ENCODE measurements at places on chromosomes 4 and X. TPM values are rescaled to one million over a fixed set of nuclear protein-coding genes. Genes with fewer than 3 reads are reported as not detected.

- no peaks in the 10 kb centered on the region for H3K4me1 ChIP-seq
- no peaks in the 10 kb centered on the region for H3K36me3 ChIP-seq
- no peaks in the 10 kb centered on the region for H3K27me3 ChIP-seq
- DNase-seq = no peak
Observed at GRCh38 chrX:50514811-50515210, 44.2 kb upstream of the DGKK start.

DNA sequence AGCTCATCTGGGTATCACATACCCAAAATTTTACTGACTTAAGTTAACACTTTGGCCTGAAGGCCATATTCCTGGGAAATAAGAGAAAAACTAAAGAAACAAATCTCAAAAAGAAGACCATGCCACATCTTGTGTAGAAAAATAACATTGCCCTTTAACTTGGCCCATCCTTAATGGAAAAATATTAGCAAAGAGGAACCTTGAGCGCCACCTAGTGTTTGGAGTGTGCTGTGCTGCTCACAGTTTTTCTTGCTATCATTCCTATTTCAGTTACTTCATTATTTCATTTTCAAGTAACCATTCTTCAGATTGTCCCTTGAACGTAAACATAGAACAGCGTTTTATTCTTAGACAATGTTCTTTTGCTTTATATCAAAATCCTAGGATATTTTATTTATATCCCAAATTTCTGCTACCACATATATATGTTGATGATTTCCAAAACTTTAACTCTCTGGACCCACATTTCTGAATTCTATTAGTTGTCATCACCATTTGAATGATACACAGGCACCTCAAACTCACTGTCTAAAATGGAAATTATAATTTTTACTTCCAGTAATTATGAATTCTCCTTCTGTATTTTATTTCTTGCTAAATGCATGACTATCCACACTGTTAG lies 999.0 kb upstream of the ADGRL3 start:
- H3K27me3 ChIP-seq = no peaks in the 10 kb centered on the region
- H3K27ac ChIP-seq = no peak overlapping the region
- peak; percentile 35 for DNase-seq
- H3K4me3 ChIP-seq = no peak overlapping the region

- no peaks in the 10 kb centered on the region for H3K36me3 ChIP-seq
- H3K4me3 ChIP-seq = no peak overlapping the region
- DNase-seq = no peak
- no peaks in the 10 kb centered on the region for H3K4me1 ChIP-seq
- no peaks in the 10 kb centered on the region for H3K27me3 ChIP-seq
Observed at GRCh38 chrX:8738588-8739189, 6.8 kb upstream of the ANOS1 start.

CXCL10 gene
- total RNA-seq = not detected

- peaks cover 12% of the 10 kb centered on the region for H3K4me1 ChIP-seq
- peak overlapping the region; percentile 26 for H3K4me3 ChIP-seq
- H3K27me3 ChIP-seq = peaks cover 24% of the 10 kb centered on the region
- H3K27ac ChIP-seq = no peak overlapping the region
Observed at GRCh38 chr4:24471486-24472160, 112.7 kb downstream of the DHX15 start.

KLB gene
- total RNA-seq = not detected

DNA sequence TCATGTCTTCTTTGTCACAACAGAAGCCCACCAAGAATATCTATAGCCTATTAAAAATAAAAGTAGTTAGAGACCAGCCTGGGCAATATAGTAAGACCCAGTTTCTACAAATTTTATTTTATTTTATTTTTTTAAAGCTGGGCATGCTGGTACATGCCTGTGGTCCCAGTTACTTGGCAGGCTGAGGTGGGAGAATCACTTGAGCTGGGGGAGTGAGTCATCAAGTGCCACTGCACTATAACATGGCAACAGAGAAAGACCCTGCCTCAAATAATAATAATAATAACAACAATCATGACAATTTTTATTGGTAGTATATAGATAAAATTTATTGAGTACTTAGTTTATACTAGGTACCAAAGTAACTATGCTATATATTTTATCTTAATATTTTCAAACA lies 93.0 kb upstream of the NPFFR2 start:
- no peaks in the 10 kb centered on the region for H3K36me3 ChIP-seq
- H3K27ac ChIP-seq = no peak overlapping the region
- H3K27me3 ChIP-seq = no peaks in the 10 kb centered on the region
- no peak overlapping the region for H3K4me3 ChIP-seq

DNA sequence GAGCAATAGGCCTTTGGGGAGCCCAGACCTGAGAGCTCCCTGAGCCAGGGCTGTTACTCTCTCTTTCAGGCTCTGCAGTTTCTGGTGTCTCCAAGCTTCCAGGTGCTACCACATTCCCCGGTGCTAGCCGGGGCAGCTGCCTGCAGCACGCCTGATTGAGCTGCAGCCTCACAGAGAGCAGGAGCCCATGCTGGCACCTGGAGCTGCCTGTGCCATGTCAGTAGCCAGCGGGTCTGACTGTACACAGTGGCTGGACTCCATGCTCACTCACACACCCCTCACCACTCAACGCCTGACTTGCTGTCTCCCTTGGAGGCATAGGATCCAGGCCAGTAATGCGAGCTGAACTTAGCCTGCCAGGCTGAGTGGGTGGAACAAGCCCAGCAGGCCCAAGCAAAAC lies 800.4 kb upstream of the AGA start:
- no peaks in the 10 kb centered on the region for H3K27me3 ChIP-seq
- H3K4me1 ChIP-seq = no peaks in the 10 kb centered on the region
- no peak overlapping the region for H3K4me3 ChIP-seq
- no peak for DNase-seq
- H3K36me3 ChIP-seq = no peaks in the 10 kb centered on the region
- H3K27ac ChIP-seq = no peak overlapping the region

- no peaks in the 10 kb centered on the region for H3K4me1 ChIP-seq
- no peak overlapping the region for H3K4me3 ChIP-seq
- no peak for DNase-seq
- peaks cover 20% of the 10 kb centered on the region for H3K27me3 ChIP-seq
- no peak overlapping the region for H3K27ac ChIP-seq
- H3K36me3 ChIP-seq = no peaks in the 10 kb centered on the region
Observed at GRCh38 chr4:3699261-3699660, 66.9 kb upstream of the ADRA2C start.

SHOX gene
- not detected for total RNA-seq

DNA sequence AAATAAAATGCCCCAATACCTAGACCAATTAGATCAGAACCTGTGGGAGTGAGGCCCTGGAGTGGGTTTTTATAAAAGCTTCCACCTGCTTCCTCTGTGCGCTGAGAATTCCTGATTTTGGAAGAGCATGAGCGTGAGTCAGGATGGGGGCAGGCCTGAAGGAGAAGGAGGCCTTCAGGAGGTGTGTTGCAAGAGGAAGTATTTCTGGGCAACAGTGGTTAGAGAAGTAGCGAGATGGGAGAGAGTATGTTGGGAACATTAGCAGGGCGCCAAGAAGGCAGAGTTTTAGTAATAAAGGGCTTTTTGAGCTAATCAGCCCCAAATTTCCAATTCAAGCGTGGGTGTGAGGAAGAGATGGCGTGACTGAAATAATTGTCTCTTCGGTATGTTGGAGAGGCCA lies 349.8 kb downstream of the UNC5C start:
- no peak overlapping the region for H3K27ac ChIP-seq
- no peak overlapping the region for H3K4me3 ChIP-seq
- no peaks in the 10 kb centered on the region for H3K27me3 ChIP-seq
- DNase-seq = no peak
- no peaks in the 10 kb centered on the region for H3K4me1 ChIP-seq
- no peaks in the 10 kb centered on the region for H3K36me3 ChIP-seq

DNA sequence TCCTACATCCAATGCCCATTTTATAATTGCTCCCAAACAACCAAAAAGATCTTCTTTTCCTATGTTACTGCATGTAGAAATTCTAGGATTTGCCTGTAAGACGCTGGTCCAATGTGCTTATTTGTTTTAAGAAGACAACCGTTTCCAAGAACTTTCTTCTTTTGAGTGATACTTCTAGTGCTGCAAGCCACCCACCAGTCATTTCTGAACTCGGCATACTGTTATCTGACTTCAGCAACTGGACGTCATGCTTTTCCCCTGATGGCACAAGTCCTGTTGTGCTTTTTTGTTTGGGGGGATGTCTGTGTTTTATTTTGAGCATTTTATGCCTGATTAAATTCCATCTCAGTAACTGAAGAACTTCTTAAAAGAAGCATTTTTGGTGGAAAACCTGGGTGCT lies 16.0 kb upstream of the RAP1GDS1 start:
- H3K27ac ChIP-seq = no peak overlapping the region
- no peak overlapping the region for H3K4me3 ChIP-seq

CT45A3 gene
- not detected for total RNA-seq

NAT8L gene
- total RNA-seq = not detected

EGF gene
- total RNA-seq = 28.0 TPM

GRCh38 chr4:54152846-54153600 lies 53.1 kb downstream of the GSX2 start:
- no peak overlapping the region for H3K4me3 ChIP-seq
- H3K27ac ChIP-seq = peak overlapping the region; percentile 14
- peaks cover 15% of the 10 kb centered on the region for H3K4me1 ChIP-seq
- no peaks in the 10 kb centered on the region for H3K27me3 ChIP-seq
- peak; percentile 53 for DNase-seq
- no peaks in the 10 kb centered on the region for H3K36me3 ChIP-seq

GASK1B gene
- total RNA-seq = 1.3 TPM

GRCh38 chr4:138685316-138685715 lies 330.3 kb upstream of the NOCT start:
- H3K36me3 ChIP-seq = no peaks in the 10 kb centered on the region
- H3K4me3 ChIP-seq = no peak overlapping the region
- no peaks in the 10 kb centered on the region for H3K27me3 ChIP-seq
- H3K27ac ChIP-seq = no peak overlapping the region
- peaks cover 6% of the 10 kb centered on the region for H3K4me1 ChIP-seq
- DNase-seq = no peak

PSMD10 gene
- total RNA-seq = 143 TPM

GRCh38 chr4:53777244-53777984 lies 186.1 kb upstream of the LNX1 start:
- peaks cover 7% of the 10 kb centered on the region for H3K4me1 ChIP-seq
- no peak overlapping the region for H3K27ac ChIP-seq
- no peak for DNase-seq
- H3K4me3 ChIP-seq = no peak overlapping the region
- H3K36me3 ChIP-seq = no peaks in the 10 kb centered on the region

DNA sequence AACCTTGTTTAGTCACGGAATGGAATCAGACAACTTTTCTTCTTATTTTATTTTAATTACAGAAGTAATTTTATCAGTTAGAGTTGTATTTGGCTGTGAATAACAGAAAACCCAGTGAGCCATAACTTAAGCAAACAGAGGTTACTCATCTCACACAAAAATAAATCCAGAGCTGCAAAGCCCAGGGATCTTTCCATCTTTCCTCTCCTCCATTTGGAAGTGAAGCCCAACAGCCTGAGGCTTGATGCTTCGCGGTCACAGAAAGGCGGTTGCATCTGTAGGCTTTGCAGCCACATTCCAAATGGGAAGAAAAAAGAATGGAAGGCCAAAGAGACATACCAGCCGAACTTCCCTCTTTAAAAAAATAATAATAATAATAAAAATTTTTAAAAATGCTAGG lies 22.6 kb downstream of the CHRNA9 start:
- no peak for DNase-seq
- H3K27me3 ChIP-seq = no peaks in the 10 kb centered on the region
- no peak overlapping the region for H3K4me3 ChIP-seq

DNA sequence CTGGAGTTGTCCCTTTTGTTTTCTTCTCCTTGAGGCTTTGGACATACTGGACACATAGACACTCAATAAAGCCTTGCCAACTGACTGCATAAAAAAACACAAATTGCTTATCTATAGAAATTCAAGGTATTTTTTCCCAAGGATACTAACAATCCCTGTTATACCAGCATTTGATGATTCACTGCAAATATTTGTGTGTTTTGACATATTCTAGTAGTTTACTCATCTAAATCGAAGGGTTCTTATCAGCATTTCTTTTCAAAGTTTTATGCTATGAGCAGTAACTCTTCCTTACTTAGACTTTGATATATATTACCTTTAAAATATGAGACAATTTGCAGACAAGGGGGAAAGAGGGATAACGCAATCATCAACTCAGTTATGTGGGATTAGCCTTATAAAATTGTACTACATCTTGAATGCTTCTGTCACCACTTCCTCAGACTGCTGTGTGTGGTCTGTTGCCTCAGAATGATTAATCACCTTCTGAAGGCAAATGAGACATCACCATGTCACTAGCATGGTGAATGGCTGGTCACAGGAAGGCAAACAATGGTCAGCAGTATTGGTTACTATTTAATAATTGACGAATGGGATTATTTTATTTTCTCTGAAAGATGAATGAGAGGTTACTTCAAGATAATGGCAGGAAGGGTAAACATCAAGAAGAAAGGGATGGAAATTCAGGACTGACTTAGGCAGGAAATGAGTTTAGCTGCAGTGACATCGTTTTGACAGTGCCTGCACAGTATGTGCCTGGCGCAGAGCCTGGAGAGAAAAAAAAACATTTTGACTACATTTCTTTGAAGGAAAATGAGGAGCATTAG lies 544.3 kb upstream of the CNKSR2 start:
- H3K4me1 ChIP-seq = peaks cover 13% of the 10 kb centered on the region
- no peak overlapping the region for H3K4me3 ChIP-seq
- H3K36me3 ChIP-seq = no peaks in the 10 kb centered on the region
- DNase-seq = peak; percentile 37
- no peaks in the 10 kb centered on the region for H3K27me3 ChIP-seq
- peak overlapping the region; percentile 28 for H3K27ac ChIP-seq

RADX gene
- 0.85 TPM for total RNA-seq

- H3K4me1 ChIP-seq = no peaks in the 10 kb centered on the region
- H3K27ac ChIP-seq = no peak overlapping the region
- no peaks in the 10 kb centered on the region for H3K36me3 ChIP-seq
- H3K4me3 ChIP-seq = no peak overlapping the region
- DNase-seq = peak; percentile 20
Observed at GRCh38 chr4:82268050-82268825, 105.6 kb downstream of the HNRNPD start.

DNA sequence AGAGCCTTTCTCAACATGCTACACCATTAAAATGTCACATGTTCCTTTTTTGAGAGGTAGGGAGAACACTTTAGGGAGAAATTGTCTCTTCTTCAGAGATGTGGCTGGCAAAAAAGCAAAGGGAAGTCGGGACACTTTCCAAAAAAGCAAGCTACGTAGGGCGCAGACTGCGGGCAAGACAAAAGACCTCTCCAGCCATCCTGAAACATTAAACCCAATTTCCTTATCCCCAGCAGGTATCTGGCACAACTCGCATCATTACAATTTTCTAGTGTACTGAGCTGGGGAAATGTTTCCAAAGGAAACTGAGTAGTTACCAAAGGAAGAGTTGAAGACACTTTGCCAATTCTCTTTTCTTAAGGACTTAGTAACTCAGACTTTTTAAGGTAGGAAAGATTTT lies 116.0 kb downstream of the PACRGL start:
- no peaks in the 10 kb centered on the region for H3K4me1 ChIP-seq
- no peak overlapping the region for H3K4me3 ChIP-seq
- no peaks in the 10 kb centered on the region for H3K27me3 ChIP-seq
- H3K27ac ChIP-seq = no peak overlapping the region

Measured in SJSA1 (cell line).